Right forelimb (tissue), 1 donor: ENCODE measurements at places on chromosomes 6 and 20.

- DNase-seq, result no peak
These were observed 123.5 kb downstream of the ADGRB3 start for GRCh38 chr6:68758559-68758958.

DNA sequence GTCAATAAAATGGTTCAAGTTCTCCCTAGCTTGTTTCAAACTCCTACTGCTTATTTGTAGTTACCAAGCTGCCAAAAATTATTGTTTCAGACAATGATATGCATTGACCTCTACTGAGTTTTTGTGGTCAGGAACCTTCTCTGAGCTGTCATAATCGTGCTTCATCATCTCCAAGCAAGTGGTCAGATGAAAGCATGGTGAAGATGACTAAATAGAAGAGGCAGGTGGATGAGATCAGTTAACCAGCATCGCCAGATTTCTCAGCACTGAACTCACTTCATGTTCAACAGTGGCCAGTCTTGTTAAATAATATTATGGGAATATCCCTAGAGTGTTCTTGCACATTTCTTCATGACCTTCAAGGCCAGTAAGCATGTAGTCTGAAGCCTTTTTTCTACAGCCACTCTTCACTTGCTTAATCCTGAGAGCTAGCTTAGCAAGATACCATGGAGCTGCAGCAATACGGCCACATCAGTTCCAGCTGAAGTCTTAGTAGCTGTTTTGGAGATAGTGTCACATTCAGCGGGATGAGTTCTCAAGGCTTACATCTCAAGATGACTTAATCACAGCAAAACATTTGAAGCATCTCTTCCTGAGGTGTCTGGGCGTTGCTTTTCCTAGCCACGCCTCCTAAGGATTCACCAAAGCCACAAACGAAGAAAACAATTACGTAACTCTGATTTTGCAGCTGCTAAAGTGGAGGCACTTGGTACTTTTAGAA is 101.6 kb upstream of the TMEM30A start:
- DNase-seq, result no peak

DNA sequence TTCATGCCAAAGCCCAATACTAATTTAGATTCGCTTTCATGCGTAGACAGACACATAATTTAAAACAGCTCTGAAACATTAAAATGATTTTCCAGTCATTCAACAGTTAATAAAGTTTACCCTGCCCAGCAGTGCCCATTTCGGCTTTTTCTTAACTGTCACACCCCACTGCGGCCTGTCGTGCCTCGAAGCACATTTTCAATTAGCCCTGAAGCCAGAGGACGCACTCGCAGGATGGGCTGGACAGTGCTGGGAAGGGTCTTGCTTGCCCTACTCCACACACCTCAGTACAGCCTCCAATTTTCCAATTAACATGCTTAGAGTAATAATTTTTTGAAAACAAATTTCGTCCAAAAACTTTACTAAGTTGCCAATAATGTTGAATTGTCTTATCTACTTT is 35.3 kb downstream of the TAF4 start:
- DNase-seq, result no peak

DNA sequence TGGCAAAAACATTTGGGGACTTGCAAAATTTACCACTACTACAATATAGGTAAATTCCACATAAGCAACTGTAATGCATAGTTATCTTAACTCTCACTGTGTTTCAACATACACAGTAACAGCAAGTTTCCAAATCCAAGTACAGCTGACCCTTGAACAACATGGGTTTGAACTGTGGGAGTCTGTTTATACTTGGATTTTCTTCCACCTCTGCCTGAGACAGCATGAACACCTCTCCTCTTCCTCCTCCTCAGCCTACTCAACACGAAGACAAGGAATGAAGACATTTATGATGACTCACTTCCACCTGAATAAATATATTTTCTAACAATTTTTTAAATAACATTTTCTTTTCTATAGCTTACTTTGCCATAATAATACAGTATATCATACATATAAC is 25.6 kb downstream of the MAN1A1 start:
- no peak for DNase-seq

- DNase-seq, result no peak
These were observed 90.1 kb downstream of the FOXO3 start for GRCh38 chr6:108650781-108651180.

GRCh38 chr6:96235927-96236326 is 220.2 kb downstream of the FUT9 start:
- no peak for DNase-seq

GRCh38 chr6:96821034-96821433 is 16.2 kb downstream of the GPR63 start:
- DNase-seq, result no peak

GRCh38 chr6:107196152-107196551 is 80.8 kb upstream of the BEND3 start:
- DNase-seq, result no peak

- peak; percentile 84 for DNase-seq
These were observed 18.1 kb upstream of the CEBPB start for GRCh38 chr20:50172347-50173013.

DNA sequence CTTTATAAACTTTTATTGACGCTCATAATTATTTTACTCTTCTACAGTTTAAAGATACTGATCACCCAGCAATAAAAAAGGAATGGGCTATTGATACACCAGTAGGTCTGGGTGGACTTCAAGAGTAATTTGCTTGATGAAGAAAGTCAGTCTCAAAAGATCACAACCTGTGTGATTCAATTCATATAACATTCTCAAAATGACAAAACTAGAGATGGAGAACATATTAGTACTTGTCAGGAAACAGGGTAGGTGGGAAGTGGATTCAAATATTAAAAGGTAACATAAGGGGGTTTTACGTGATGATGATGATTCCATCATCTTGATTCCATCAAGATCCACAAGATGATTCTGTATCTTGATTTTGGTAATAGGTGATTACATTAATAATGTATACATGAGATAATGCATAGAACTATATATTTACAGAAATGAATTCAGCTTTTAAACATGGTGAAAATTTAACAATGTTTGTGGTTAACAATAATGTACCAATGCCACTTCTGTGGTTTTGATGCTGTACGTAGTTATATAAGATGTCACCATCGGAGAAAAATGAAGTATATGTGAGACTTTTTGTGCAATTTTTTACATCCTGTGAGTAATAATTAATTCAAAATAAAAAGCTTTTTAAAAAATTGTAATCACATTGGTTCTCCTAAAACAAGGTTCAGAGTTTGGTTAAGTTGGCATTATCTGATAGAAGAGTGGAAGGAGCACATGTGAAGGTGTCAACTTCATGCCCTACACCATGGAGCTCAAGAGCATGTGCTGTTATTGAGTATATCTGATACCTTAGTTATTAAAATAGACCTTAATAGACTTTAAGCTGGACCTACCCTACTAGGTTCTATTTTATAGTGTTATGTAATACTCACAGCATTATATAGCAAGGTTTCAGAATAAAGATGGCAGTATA is 66.3 kb upstream of the DYNLRB1 start:
- no peak for DNase-seq

- DNase-seq, result peak; percentile 88
These were observed 31.4 kb upstream of the MARCKS start for GRCh38 chr6:113825781-113826180.

DNA sequence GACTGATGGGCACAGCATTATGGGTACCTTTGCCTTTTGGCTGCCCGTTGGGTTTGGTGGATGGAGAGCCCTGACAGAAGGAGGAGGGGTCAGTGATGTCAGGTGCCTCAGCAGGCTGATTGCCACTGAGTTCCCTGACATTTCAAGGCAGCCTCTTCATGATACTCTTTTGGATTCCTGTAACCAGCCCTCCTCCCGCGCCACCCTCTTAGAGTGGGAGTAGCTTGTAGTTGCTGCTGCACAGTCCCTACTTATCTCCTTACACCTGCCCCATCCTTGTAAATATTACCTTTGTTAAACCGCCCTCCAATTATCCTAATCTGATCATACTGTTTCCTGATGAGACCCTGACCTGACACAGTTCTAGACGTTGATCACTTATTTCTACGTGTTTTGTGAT is 140.0 kb downstream of the CFAP61 start:
- DNase-seq, result no peak

DNA sequence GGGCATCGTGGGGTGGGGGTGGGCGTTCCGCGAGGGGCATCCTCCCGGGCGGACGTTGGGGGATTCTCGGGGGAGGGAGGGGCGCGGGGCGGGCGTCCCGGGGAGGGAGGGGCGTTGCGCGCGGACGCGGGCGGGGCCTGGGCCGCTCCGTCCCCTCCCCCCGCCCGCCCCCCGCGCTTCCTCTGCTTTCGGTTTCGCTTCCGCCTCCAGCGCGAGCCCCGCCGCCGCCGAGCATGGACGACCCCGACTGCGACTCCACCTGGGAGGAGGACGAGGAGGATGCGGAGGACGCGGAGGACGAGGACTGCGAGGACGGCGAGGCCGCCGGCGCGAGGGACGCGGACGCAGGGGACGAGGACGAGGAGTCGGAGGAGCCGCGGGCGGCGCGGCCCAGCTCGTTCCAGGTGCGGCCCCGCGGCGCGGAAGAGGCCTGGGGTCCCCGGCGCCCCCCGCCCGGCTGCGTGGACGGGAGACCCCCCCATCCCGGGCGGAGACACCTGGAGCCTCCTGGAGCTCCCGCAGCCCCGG is at the start of gene OGFR:
Gene OGFR (plus strand): TSS at position 209 of the 528 bp plus-strand sequence. CDS start 25 bp downstream, at position 234.
- peak; percentile 81 for DNase-seq

- DNase-seq, result no peak
These were observed 56.4 kb downstream of the NRN1 start for GRCh38 chr6:5950361-5950785.

DNA sequence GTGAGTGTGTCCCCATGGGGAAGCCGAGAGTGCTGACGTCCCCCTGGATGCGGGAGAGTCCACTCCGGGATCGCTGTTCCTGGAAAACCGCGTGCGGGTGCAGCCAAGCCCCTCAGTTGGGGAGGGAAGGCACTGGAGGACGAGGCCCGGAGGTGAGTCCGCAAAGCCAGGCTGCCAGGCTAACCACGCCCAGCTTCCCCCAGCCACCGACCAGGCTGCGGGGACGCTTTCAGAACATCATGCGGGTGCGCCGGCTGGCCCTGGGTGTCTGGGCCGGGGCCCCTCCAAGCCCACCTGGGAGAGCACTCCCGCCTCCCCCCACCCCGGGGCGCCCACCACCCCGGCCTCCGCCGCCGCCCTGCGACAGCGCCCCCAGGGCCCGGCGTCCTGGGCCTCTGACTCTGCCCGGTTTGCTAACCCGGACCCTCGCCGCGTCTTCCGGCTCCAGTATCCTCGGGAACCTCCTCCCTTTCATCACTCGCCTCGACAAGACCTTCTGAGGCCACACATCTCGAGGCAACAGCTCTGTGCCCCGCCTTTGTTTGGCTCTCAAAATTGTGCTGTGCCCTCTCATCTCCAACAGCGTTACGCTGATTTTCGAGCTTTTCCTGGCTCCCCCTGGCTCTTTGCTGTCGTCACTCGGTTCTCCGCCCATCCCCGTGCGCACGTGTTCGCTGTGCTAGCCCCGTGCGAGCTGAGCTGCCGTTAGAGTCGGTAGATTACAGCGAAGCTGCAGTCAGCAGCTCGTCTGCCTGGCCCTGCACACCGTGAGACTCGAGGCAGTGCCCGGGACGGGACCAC is 47.1 kb upstream of the ENTPD6 start:
- DNase-seq, result peak; percentile 63

- no peak for DNase-seq
These were observed 574.3 kb downstream of the COL12A1 start for GRCh38 chr6:74631564-74631963.

GRCh38 chr6:53956068-53956711 is 155.1 kb upstream of the MLIP start:
- peak; percentile 84 for DNase-seq

- no peak for DNase-seq
These were observed 30.6 kb downstream of the REPS1 start for GRCh38 chr6:138957484-138957883.

- no peak for DNase-seq
These were observed 8.1 kb downstream of the CRISP3 start for GRCh38 chr6:49736017-49736508.

GRCh38 chr6:147285087-147285855 is 81.1 kb downstream of the STXBP5 start:
- DNase-seq, result no peak

DNA sequence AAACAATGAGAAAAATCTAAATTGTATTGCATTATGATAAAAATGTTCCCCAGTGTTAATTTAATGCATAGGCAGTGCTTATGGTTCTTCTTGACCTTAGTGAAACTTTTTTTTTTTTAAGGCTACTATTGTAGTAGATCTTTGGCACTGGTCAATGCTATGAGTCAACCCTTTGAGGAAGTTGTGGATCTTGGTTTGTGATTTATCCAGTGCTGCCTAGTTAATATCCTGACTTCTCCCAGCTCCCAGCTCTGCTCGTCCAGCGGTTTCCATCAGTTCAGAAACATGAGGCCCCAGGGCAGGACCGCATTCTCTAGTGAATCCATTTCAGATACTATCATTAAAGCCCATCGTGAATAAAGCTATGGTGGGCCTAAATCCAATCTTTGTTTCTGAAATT is 364.5 kb upstream of the JARID2 start:
- DNase-seq, result no peak

DNA sequence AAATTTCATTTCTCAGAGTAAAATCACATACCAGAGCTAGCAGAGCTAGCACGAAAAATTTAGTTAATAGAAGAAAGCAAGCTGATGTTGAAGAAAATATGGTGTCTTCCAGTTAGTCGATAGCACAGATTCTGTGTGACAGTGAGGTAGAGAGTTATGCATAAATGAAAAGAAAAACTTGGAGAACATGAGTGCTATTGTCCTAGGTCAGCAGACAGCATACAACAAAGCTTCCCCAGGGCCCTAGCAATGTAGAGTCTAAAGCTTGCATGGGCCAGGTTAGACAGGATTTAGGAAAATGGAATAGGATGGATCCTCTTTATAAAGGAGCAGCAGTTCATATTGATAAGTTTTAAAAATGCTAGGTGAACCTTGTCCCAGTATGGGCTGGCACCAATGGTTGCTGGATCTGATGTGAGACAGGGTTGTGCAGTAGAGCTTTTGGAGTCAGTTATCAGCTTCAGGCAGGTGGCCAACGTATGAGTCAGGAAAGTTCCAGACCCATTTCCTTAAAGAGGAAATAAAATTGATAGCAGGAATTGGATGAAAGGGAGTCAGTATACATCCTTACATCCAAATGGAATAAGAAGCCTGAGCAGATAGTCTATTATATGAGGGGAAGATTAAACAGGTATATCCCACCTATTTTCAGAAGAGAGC is 277.2 kb downstream of the FRK start:
- DNase-seq, result no peak

DNA sequence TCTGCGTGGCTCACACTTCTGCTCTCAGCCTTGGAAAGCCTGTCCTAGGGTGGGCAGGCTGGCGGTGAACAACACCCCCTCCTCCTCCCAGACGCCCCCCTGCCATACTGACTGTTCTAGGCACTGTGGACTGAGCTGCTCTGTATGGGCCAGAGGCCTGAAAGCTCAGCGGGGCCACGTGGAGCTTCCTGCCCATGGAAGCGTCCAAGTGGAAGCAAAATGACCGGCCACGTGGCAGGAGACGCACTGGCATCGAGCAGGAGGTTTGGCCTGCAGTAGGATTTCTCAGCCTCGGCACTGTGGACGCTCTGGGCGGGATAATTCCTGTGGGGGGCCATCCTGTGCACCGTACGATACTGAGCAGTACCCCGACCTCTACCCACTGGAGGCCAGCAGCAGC is 88.7 kb downstream of the GRM4 start:
- no peak for DNase-seq

- DNase-seq, result no peak
These were observed 17.9 kb downstream of the PERP start for GRCh38 chr6:138089325-138089724.
